Epithelial cell of proximal tubule (primary cell): ENCODE measurements at places on chromosomes 13 and 19. TPM values are rescaled to one million over a fixed set of nuclear protein-coding genes. Genes with fewer than 3 reads are reported as not detected.

DNA sequence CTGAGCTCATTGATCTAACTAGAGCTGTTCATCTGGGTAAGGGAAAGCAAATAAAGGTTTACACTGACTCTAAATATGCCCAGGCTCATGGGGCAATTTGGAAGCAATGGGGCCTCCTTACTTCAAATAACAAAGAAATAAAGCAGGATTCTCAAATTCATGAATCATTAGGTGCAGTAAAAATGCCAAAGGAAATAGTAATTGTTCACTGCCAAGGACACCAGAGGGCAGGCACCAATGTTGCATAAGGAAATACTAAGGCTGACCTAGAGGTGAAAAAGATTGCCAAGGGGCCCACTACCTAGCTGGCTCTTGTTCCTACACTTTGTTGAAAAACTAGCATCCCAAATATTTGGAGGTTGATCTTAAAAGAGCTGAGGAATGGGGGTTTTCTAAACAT lies 1686.7 kb upstream of the MIR17HG start:
- DNase-seq = no peak

The NFIX gene
- total RNA-seq = 1.7 TPM in 1 of 2 replicates, not detected in the other

DNA sequence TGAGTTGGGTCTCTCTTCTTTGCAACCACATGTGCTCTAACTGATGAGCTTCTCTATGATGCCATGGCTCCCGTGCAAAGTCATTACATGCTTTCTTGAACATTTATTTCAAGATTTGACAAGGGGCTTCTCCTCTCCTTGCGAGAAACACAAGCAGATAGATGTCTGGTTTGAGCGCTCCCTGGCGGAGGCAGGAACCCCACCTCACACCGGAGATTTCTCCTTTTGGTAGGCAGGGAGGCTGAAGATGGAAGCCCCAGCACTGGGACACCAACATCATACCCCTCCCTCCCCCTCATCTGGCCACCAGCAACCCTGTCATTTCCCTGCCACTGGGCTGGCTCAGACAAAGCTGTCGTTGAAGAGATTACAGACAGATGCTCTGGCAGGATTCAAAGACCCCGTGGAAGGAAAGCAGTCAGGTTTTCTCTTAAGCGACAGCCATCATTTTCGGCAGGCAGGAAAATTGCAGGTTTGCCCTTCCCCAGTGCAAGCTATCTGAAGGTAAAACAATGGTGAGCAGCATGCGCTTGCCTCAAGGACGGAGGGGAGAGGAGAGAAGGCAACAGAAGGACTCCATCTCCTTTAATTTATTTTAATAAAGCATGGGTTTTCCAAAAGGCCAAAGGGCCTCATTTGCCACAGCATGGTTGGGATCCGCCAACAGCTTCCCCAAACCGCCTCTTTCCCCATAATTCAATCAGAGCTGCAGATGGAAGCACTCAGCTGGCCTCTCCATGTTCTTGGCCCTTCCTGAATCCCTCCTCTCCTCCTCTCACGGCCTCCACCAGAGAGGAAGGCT lies 344.1 kb upstream of the TSHZ3 start:
- no peak for DNase-seq

The CPB2 gene
- not detected in 2 replicates for total RNA-seq

The PSG6 gene
- not detected in 2 replicates for total RNA-seq

The FAM216B gene
- not detected in 2 replicates for total RNA-seq

The KCNK6 gene
- 3.8 and 3.9 TPM in 2 replicates for total RNA-seq

The ITGBL1 gene
- total RNA-seq = 0.94 and 1.1 TPM in 2 replicates

The SYCN gene
- total RNA-seq = not detected in 2 replicates

The TYROBP gene
- not detected in 2 replicates for total RNA-seq

DNA sequence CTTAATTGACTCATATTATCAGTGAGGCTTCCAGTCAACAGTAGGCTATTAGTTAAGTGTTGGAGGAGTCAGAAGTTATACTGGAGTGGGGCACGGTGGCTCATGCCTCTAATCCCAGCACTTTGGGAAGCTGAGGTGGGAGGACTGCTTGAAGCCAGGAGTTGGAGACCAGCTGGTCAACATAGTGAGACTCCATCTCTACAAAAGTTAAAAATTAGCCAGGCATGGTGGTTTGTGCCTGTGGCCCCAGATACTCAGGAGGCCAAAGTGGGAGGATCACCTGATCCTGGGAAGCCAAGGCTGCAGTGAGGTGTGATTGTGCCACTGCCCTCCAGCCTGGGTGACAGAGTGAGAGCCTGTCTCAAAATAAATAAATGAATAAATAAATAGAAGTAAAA lies 53.2 kb downstream of the COMP start:
- peak; percentile 19 for DNase-seq

GRCh38 chr19:16376649-16377048 lies 52.0 kb downstream of the KLF2 start:
- DNase-seq = no peak

GRCh38 chr19:41785653-41786052 lies 10.7 kb upstream of the CEACAM3 start:
- peak; percentile 16 for DNase-seq

DNA sequence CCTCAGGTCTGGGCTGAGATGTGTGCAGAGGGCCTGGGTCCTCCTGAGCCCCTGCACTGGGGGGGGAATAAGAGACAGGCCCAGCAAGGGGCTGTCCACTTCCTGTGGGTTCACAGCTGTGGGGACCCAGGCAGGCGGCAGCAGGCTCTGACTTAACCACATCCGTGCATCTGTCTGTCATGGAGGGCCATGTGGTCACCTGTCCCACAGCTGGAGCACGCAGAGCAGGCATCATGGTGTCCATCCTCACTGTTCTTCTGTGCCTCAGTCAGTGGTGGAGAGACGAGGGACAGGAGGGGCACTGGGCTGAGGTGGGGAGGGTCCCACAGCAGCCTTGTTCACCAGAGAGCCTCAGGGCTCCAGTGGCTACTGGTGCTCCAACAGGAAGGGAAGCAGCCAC lies 16.3 kb upstream of the KIR3DL3 start:
- no peak for DNase-seq

The SMAD9 gene
- 0.80 and 4.8 TPM in 2 replicates for total RNA-seq

GRCh38 chr13:95128045-95128643 lies 173.1 kb downstream of the ABCC4 start:
- no peak for DNase-seq

The KLK12 gene
- not detected in 2 replicates for total RNA-seq

The RANBP3 gene
- total RNA-seq = 77.3 and 81.9 TPM in 2 replicates

DNA sequence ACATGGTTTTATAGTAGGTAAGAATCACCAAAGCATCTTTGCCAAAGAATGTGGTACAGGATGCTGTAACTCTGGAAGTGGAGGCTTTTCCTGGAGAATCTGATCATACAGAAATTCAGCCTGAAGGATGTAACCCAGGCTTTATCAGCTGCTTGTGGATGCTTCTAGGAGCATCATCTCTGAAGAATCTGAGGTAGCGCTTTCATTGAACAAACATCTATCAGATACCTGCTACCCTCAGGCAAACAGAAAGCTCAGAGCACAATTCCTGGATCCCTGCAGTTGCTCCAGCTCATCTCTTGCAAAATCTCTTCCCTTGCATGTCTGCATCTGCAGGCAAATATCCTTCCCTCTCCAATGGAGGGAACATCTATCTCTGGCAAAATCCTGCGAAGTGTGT lies 9.3 kb downstream of the FAM124A start:
- no peak for DNase-seq

The ZNF700 gene
- total RNA-seq = 4.4 and 7.9 TPM in 2 replicates

The ZNF737 gene
- 6.2 and 11.1 TPM in 2 replicates for total RNA-seq

DNA sequence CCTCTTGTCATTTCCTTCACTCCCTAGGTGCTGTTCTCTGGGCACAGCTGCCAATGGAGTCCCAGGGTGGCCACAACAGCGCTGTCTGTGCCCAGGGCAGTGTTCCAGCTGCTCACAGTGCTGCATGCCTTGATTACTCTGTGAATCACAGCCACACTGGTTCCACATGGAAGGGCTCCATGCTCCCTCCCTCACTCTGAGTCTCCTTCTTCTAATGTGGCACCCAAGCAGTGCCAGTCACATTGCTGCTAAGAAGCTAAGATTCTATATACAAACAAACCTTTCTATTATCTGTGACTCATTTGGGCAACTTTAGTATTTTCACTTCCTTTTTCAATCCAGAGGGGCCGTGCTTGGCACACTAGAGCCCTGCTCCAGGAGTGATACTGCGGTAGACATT lies 248.7 kb downstream of the TDRD3 start:
- peak; percentile 52 for DNase-seq

- no peak for DNase-seq
Measured at GRCh38 chr19:16076154-16076957, at the start of gene TPM4. Gene TPM4, plus strand, starts transcription at chr19:16076495. Its CDS starts 71 bp downstream, at chr19:16076566.

DNA sequence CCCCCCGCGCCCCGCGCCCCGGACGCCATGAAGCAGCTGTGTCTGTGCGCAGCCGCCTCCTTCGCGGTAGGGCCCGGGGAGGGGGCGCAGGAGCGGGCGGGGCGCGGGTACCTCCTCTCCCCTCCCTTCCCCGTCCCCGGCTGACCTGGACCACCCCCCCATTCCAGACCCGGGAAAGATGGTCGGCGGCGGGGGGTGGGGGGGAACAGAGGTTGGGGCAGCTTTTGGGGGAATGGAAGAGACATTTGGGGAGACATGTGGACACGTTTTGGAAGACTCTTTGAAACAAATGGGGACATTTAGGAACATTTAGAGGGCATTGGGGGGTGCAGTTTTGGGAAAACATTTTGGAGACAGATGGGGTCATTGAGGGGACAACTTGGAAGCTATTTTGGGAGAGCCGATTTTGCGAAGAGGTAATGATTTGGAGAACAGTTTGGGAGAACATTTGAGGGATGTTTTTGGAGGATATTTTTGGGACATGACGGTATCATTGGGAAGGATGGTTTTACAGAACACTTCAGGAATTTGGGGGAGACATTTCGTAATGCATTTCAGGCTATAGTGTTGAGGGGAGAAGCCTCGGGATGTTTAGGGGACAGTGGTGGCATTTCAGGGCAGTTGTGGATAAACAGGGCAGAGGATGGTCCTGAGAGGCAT lies 16.1 kb downstream of the ANKRD24 start:
- no peak for DNase-seq
